ENCODE measurements at places on chromosomes 2 and 18. TPM values are rescaled to one million over a fixed set of nuclear protein-coding genes. Genes with fewer than 3 reads are reported as not detected.

Gene SCN3A
- total RNA-seq: not detected

Gene DLX1
- under 0.01 TPM for total RNA-seq

Gene CFAP221
- total RNA-seq: not detected

Gene TET3
- total RNA-seq: 5.7 TPM

Gene ANO7
- 0.45 TPM for total RNA-seq

Gene CRYGC
- not detected for total RNA-seq

Gene CPO
- not detected for total RNA-seq

Gene TEKT4
- not detected for total RNA-seq

Gene RAB17
- 1.6 TPM for total RNA-seq

Measured in endothelial cell of coronary artery (primary cell).